ENCODE measurements at places on chromosomes 3 and 15.

- DNase-seq: no peak
These were observed 9.5 kb upstream of the APBA2 start for GRCh38 chr15:28876131-28876844.

GRCh38 chr15:35136321-35137189, 51.5 kb upstream of the NANOGP8 start:
- DNase-seq: no peak

DNA sequence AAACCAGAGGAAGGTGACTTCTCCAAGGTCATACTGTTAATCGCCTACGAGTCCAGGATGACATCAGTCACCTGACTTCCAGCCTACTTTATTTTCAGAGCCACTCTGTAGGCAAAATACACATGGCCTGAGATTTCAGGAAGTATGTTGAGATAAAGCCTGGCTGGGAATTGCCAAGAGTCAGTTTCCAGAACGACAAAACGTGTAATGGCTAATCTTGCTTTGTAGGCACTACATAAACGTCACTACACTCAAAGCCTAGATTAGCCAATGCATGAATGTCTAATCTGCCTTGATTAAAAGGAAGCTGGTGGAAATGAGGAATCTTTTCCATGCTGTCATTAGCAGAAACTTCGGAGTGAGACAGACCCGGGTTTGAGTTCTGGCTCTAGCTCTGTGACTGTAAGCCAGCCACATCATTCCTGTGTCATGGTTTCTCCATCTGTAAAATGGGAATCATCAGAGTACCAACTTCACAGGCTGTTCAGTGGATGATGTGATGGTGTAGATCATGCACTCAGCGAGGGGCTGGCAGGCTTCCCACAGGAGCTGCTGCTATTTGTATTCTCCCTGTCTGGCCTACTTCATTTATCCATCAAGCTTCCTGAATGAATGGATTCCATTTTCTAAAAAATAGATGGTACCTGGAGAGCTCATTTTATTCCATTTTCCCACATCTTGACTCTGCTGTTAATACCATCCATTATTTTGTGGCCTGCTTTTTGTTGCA, 241.9 kb downstream of the XXYLT1 start:
- no peak for DNase-seq

GRCh38 chr15:91075739-91076138, 24.3 kb upstream of the SV2B start:
- no peak for DNase-seq

DNA sequence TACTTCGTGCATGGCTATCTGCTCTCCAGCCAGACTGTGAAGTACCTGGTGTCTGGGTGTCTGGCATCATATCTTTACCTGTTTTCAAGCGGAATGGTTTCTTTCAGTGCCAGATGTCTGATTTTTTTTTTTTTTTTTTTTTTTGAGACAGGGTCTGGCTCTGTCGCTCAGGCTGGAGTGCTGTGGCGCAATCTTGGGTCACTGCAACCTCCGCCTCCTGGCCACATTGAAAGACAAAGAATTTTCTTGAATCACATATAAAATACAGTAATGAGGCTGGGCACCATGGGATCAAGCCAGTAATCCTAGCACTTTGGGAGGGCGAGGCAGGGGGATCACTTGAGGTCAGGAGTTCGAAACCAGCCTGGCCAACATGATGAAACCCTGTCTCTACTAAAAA, 2.8 kb upstream of the MESP1 start:
- no peak for DNase-seq

GRCh38 chr3:106309274-106309673, 440.5 kb upstream of the CBLB start:
- DNase-seq: no peak

- DNase-seq: no peak
These were observed 137.1 kb upstream of the WNT5A start for GRCh38 chr3:55624238-55624637.

DNA sequence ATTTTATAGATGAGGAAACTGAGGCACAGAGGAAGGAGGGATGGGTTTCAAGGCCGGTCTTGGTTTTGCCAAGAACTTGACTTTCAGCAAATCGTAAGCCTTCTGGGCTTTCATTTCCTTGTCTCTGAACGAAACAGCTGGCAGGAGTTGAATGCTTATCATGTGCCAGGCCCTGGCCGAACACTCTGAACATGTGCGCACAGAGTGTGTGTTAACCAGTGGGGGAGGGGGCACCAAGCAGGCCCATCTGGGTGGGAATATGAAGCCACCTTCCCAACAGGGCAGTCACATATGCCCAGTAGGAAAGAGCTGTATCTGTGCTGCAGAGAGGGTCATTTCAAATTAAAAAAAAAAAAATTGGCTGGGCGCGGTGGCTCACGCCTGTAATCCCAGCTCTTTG, 29.3 kb downstream of the ZNF710 start:
- DNase-seq: no peak

GRCh38 chr3:111980716-111981456, 2.1 kb downstream of the ABHD10 start:
- no peak for DNase-seq

- no peak for DNase-seq
These were observed 545.5 kb downstream of the NAALADL2 start for GRCh38 chr3:175404621-175405020.

DNA sequence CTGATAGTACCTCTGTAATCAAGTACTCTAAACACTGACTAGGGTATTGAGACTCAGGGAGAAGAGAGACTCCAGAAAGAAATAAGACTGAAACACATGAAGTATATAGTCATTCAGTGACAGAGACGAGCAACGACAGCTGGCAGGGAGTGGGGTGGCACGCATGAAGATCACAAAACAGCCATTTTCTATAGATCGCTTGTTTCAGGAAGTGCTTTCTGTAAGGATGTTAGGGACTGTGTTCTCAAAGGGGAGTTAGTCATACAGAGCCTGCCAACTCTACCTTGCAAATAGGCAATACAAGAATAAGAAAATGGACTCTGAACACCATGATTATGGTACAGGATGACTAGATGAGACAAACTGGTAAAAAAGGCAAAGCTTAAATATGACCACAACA, 139.5 kb downstream of the TBL1XR1 start:
- DNase-seq: no peak

DNA sequence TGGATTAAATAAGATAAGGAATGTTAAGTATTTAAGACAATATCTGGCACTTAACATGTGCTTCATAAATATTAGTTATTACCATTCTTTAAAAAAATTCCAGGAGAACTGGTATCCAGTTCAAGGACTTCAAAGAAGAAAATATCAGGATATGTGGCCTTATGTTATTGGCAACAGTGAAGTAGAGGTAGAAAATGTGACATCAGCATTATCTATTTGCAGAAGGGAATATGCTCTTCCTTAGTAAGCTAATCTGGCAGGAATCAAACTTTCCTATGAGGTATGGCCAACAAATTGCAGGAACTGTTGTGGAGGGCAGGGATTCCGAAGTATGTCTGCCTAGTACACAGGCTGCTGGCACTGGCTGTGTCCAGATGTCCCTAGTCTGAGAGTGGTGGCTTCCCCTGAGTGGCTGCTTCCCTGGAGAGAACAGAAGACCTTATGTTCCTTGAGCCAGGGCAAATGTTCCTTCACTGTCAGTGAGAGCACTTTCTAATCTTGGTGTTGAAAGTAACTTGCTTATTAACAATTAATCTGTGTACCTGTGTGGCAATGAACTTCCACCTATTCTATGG, 351.7 kb upstream of the THRB start:
- no peak for DNase-seq

DNA sequence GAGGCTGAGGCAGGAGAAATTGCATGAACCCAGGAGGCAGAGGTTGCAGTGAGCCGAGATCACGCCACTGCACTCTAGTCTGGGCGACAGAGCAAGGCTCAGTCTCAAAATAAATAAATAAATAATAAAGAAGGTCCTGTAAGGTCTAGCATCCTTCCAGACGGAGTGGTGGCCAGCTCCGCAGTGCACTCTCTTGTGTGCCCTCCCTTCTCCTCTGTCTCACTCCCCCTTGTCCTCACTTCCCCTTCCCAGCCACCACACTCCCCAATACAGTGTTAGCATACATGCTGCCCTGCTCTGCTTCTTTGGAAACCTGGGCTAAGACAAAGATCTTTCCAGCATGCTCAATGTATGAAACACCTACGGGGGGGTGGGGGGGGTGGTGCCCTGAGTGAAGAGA, 3.4 kb upstream of the CLN6 start:
- no peak for DNase-seq

GRCh38 chr15:85097250-85097649, 115.6 kb downstream of the PDE8A start:
- no peak for DNase-seq

- no peak for DNase-seq
These were observed 343.0 kb downstream of the PLOD2 start for GRCh38 chr3:145817870-145818483.

GRCh38 chr3:60217156-60217911, 1033.9 kb downstream of the FHIT start:
- no peak for DNase-seq

- no peak for DNase-seq
These were observed 68.3 kb upstream of the SLC12A8 start for GRCh38 chr3:125280668-125281361.

- DNase-seq: no peak
These were observed 57.0 kb downstream of the ISL2 start for GRCh38 chr15:76393614-76394013.

- no peak for DNase-seq
These were observed 184.9 kb downstream of the APBA2 start for GRCh38 chr15:29070471-29071231.

DNA sequence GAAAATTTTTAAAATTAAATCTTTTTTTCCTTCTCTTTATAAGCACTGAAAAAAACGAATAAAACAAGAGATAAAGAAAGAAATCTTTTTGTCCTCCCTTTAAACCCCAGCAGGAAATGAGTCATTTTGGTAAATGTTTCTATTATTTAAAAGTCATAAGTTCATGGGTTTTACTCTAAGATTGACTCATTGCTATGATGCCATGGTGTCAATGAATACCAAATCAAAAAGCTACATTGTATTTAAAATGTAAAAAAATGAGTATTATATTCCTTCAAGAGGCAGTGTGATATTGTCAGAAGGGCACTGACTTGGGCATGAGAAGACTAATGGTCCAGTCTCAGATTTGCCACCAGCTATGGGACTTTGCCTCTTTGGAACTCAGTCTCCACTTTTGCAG, 303.4 kb upstream of the DNAJC19 start:
- no peak for DNase-seq

- no peak for DNase-seq
These were observed 1.0 kb upstream of the THUMPD3 start for GRCh38 chr3:9361691-9362388.

DNA sequence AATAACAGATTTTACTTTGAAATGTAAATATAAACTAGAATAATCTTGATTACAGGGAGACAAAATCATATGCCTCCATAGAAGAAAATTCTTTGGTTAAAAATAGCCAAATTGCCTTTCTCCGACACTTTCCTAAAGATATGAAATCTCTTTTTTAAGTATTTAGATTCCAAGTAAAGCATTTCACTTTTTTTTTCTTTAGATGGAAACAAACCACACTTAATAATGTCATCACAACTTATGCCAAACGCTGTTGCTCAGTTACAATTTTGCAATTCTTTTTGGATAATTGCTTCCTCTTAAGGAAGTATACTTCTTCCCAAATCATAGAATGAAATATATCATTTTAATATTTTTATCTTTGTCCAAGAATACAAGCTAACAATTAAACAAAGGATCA, 294.1 kb upstream of the ARL6 start:
- no peak for DNase-seq

GRCh38 chr3:139123377-139124095, 78.8 kb upstream of the PRR23C start:
- no peak for DNase-seq

DNA sequence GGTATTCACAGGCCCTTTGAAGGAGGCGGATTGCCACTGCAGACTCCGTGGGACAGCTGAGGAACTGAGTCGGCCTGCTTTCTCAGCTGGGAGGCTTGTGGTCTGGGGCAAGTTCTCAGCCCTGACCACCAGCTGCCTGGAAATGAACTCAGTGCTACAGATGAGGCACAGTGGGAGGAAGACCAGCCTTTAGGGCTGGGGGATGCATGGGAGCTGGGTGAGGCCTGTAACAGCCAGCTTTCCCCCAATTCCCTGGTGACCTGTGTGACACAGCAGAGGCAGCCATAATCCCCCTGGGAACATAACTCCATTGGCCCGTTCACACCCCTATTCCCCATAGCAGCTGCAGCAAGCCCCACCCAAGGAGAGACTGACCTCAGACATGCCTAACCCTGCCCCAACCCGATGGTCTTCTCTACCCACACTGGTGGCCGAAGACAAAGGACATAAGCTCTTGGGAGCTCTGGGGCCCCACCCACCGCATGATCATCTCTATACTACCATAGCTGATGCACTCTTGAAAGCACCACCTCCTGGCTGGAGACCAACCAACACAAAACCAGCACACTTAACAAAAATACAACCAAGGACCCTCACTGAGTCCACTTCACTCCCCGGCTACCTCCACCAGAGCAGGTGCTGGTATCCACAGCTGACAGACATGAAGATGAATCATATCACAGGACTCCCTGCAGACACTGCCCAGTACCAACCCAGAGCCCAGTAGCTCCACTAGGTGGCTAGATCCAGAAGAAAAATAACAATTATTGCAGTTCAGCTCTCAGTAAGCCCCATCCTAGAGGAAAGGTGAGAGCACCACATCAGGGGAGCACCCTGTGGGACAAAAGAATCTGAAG, 24.9 kb downstream of the ZMAT3 start:
- peak; percentile 40 for DNase-seq

DNA sequence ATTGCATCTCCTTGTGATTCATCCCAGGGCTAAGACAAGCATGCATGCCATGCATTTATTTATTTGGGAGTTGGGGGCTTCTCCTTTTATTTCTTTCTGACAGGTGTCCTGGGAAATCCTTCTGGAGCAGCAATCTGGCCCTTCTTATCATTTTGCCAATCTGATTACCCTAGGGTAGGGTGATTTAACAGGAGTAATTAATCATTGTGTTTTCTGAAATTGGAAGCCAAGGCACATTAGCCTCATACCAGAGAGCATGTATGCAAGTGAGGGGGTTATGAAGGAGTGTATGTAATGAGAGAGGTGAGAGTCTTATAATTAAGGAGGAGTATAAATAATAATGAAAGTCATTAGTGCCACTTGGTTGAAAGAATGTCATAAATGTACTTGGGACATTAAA, 37.4 kb upstream of the ARPP21 start:
- DNase-seq: no peak

- DNase-seq: no peak
These were observed 34.0 kb upstream of the NPHP3 start for GRCh38 chr3:132756108-132756650.

DNA sequence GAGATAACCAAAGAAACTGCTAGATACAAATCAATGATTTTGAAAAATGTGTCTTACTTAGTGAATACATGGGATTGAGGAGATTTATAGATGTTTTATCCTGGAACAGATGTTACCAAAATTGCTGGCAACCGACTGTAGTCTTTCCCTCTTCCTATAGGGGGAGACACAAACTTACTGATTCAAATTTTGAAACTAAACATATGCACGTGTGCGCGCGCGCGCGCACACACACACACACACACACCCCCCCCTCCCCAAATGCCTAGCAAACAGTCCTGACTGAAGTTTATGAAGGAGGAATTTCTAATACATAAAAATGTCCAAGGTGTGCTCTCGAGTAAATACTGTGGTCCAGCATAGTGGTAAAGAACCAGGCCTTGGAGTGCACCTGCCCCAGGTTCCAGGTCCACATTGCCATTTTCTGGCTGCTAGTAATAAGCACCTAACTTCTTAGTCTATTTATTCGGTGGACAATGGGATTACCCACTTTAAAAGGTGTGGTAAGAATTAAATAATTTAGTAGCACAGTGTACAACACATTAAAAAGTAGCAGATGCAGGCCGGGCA, 18.5 kb upstream of the C3orf62 start:
- no peak for DNase-seq

- DNase-seq: no peak
These were observed 71.2 kb upstream of the SOX14 start for GRCh38 chr3:137692803-137693431.

- DNase-seq: no peak
These were observed 144.4 kb upstream of the EPHA3 start for GRCh38 chr3:88963003-88963402.

Measured in brain pericyte (primary cell).